NCI-H1694 treated with DMSO at 0.1 percent for 48 hours (cell line): ENCODE measurements at places on chromosomes 11 and 22.

DNA sequence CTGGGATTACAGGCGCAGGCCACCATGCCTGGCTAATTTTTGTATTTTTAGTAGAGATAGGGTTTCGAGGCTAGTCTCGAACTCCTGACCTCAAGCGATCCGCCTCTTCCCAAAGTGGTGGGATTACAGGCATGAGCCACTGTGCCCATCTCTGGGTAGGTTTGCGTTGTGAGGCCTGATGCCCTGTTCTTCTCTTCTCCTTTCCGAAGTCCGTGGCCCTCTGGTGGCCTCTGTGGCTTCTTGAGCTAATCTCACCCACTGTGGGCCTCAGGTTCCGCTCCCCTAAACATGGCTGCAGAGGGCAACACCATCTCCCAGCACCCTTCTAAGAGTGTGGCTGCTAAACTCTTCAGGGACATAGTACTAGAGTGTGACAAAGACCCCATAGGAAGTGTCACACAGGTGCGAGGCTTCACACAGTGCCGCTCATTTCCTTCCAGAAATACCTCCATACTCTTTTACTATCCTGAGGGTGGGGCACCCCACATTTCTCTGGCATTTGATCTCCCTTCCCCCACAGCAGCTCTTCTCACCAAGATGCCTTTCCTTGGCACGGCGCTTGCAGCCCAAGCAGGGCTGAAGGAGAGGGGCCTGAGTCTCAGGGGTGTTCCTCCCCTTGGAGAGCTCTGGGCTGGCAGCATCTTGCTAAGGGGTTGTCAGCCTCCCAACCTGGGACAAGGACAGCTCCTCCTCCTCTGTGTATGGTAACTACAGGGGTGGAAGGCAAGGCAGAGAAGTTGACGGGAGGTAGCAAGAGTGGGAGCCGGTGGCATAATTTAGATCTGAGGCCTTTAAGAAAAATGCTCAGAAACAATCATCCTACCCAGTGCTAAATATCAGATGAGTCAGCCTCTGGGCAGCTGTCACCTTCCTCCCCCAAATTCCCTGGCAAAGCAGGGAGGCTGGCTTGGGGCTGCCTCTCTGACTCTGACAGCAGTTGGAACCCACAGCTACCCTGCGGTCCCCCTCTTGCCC lies 6.1 kb downstream of the THY1 start:
- DNase-seq, result no peak

GRCh38 chr11:18757811-18758210 lies 31.8 kb upstream of the IGSF22 start:
- DNase-seq, result no peak

DNA sequence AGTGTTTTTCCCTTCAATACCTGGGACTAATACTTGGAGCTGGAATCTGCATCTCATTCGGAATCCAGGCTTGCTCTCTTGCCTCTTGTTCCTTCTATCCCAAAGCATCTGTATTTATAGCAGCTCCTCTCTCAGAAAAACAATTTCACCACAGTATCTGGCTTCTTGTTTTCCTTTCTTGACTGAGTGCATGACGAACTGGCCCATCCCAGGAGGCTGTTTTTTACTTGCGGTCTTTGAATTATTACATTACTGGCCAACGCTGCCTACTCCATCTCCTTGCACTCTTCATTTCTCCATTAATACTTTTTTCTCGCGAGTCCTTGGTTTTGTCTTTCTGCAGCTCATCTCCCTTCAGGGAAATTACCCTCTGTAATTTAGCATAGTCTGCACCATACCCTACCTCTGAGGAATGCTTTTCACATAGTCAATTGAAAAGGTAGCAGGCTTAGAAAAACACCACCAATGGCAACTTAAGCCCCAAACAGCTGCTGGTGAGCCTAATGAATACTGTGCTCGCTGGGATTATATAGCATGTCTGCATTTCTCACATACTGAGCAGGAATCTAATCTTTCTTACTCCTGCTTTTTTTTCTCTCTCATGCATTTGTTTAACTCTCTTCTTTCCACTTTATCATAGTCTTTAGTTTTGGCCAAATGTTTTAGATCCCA lies 277.4 kb upstream of the SESN3 start:
- no peak for DNase-seq

- DNase-seq, result no peak
Observed at GRCh38 chr11:35927104-35927503, 16.8 kb upstream of the LDLRAD3 start.

DNA sequence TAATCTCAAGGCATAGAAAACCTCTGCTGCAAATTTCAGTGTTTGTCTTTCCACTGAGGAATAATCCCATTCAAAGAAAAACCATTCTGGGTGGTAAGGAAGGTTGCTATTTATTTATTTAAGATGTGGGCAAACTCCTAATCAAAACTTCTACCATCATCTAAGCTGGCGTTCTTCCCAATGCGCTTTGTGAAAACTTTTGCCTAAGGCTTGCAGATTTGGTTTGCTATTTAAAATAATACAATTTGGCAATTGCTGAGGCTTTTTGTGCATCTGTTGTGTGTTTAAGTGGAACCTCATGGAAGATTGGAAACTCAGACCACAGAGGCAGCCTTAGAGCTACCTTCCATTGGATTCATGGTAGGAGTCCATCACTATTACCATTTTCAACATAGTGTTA lies 309.0 kb downstream of the BLID start:
- DNase-seq, result no peak

DNA sequence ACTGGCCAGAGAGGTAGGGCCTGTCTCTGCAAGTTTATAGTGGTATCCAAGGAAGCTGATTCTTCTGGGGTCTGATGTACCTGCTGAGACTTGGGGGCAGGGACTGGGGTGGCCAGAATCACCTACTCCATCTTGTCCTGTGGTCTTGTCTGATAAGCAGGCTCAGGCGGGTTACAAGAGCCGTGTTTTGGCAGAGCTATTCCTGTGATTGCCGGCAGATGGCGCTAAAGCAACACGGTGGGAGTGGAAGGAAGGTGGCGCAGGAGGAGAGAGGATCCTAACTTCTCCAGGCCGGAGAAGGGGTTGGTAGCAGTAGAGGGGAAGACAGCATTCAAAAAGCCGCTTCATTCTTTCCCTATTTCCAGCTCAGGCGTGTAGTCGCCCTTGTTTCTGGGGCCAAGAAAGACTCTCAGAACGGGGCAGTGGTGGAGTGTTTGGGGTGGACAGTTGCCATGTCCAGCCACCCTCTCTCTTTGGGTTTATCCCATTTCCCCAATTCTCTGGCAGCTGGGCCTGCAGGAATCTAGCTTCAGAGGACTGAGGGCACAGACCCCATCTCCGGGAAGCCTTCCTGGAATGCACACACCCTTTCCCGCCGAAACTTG lies 15.1 kb downstream of the CHRM1 start:
- peak; percentile 53 for DNase-seq

- DNase-seq, result no peak
Observed at GRCh38 chr11:46671958-46672315, 28.5 kb downstream of the ARHGAP1 start.

DNA sequence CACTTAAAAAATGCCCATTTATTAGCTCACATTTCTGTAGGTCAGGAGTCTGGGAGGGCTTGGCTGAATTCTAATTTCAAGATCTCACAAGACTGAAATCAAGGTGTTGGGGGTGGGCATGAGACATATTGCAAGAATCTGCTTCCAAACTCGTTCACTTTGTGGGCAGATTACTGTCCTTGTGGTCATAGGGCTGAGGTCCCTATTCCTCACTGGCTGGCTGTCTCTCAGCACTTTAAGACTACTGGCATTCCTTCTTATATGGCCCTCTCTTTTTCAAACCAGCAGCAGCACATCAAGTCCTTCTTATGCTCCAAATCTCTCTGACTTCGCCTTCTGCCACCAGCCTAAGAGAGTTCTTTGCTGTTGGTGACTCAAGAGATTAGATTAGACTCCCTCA lies 27.8 kb upstream of the MYOD1 start:
- DNase-seq, result no peak
